H54 (cell line): ENCODE measurements at places on chromosomes 3 and 15.

- DNase-seq, result no peak
These were observed 4.6 kb downstream of the SNAP23 start for GRCh38 chr15:42499858-42500609.

- peak; percentile 53 for DNase-seq
These were observed 82.6 kb upstream of the GCNT3 start for GRCh38 chr15:59528961-59529402.

GRCh38 chr15:31470756-31471155 lies 144.1 kb downstream of the KLF13 start:
- DNase-seq, result no peak

DNA sequence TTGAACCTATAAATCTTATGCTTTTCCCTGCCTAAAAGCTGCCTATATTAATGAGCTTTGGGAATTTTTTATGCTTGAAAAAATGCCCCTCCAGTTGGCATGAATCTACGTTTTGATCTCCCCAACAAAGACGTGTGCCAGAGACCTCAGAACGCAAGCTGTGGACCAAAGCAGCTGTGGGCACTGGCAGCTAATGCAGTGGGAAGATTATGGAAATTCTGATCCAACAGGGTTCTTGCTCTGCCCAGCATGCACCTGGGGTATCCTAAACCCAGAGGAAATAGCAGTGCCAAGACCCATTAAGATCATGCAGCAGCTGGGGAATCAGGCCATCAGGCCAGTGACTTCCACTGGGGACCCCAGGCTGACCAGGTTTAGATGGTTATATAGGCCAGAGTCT lies 423.0 kb downstream of the ZBBX start:
- DNase-seq, result no peak

- DNase-seq, result no peak
These were observed 81.8 kb upstream of the UBE2E1 start for GRCh38 chr3:23723930-23724329.

- no peak for DNase-seq
These were observed 406.2 kb downstream of the ROBO2 start for GRCh38 chr3:77446084-77446483.

GRCh38 chr15:86041399-86041798 lies 38.3 kb upstream of the AGBL1 start:
- no peak for DNase-seq

- DNase-seq, result no peak
These were observed 33.9 kb downstream of the ZBBX start for GRCh38 chr3:167346171-167346570.

- no peak for DNase-seq
These were observed 37.7 kb downstream of the MCCC1 start for GRCh38 chr3:183061391-183062172.

DNA sequence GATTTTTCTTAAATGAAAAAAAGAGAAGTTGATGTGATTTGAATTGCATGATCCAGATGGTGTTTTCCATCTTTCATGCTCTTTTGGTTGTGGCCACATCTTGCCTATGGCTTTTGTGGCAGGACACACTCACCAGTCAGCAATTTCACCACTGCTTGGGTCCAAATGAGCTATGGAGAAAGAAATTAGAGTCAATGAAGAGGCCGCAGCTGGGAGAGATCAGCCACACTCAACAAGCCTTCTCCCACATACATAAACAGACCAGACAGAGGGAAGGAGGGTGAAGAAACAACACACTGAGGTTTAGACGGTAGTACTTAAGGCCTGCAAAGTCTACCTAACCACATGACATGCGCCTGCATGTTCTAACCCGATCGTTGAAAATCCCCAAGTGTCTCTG lies 110.7 kb upstream of the CDIN1 start:
- DNase-seq, result peak; percentile 5

- DNase-seq, result no peak
These were observed 2.0 kb upstream of the ST8SIA2 start for GRCh38 chr15:92391640-92392039.

GRCh38 chr15:74958908-74959585 lies 2.5 kb upstream of the RPP25 start:
- no peak for DNase-seq

- DNase-seq, result no peak
These were observed 520.1 kb downstream of the ROBO1 start for GRCh38 chr3:79247725-79248043.

GRCh38 chr15:27826902-27827714 lies 272.0 kb downstream of the OCA2 start:
- DNase-seq, result no peak

DNA sequence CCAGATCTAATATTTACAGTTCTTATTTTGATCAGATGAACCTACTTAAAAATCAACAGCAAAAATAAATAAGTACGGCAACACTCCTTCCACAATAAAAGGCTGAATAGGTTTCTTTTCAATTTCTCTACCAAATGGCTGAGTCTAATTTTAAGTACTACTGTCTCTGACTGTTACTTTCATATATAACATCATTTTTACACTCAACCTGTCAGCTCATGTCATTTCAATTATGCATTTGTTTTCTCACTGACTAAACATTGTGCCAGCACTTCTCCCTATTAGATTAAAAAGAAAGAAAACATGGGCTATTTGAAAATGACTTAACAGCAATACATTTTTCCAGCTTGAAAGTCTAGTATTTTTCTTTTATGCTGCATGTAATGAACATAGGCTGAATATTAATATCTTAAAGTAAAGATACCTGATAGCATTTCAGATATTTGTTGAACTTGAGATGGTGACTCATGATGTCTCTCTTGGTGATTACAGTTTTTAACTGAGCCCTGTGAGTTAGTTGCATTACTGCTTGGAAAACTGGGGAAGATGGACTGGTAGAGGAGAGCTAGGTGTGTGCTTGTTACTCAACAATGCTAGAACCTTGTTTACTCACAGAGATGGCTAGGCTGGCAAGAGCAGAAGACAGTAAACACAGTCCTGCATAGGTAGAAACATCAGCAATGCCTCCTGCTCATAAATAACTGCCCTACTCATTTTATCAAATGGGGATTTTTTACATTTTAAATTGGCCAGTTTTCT lies 73.9 kb downstream of the PEX5L start:
- DNase-seq, result no peak

GRCh38 chr3:11494131-11494916 lies 149.4 kb downstream of the VGLL4 start:
- DNase-seq, result no peak

DNA sequence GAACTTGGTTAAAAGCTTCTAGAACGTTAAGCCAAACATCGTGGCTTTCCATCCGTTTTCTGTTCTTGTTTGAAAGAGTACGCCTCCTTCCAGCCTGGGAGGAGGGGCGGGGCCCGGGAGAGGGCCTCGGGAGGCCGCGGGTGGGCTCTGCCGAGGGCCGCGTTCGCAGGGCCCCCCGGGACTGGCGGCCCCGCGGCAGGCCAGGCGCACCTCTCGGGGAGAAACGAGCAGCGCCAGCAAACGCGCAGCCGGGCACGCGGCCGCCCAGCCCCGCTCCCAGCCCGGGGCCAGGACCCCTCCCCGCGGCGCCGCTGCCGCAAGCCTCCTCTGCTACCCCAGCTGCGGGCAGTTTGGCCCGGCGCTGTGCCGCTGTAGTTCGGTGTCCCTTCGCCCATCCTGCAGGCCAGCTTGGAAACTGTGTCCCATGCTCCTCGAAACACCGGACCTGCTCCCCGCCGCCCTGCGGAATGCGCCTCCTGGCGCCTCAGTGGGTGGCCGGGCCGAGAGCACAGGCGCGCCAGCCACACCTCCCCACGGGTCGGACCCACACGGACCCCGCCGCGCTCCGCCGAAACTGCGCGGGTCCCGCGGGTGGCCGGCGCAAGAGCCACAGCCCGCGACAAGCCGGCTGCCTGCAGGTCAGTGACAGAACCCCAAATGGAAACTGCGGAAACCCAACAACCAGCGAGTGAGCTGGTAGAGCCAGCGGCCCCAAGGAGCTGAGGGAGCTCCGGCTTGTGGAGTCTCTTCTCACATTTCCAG lies 2.3 kb downstream of the OCA2 start:
- DNase-seq, result no peak

DNA sequence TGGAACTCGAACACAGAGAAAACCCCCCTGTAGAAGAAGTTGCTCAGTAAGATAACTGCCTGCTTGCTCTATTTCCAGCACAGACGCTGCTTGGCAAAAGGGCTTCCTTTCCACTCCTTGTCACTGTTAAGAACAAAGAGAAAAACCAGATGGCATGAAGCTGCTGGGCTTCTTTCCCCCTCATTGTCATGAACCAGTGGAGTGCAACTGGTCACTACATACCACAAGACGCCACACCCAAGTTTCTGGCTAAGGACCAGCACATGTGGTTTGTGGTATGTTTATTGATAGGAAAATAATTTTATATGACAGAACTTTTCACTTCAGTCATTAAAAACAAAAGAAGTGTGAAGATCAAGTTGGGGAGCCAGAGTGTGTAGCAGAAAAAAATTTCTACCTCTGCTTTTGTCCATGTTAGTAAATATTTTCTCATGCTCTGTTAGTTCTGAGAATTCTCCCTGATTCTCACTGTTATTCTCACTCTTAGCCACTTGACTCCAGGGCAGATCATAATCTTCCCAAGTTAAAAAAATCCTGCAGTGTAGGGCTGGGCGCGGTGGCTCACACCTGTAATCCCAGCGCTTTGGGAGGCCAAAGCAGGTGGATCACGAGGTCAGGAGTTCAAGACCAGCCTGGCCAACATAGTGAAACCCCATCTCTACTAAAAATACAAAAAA lies 37.9 kb downstream of the CLK3 start:
- DNase-seq, result peak; percentile 21

DNA sequence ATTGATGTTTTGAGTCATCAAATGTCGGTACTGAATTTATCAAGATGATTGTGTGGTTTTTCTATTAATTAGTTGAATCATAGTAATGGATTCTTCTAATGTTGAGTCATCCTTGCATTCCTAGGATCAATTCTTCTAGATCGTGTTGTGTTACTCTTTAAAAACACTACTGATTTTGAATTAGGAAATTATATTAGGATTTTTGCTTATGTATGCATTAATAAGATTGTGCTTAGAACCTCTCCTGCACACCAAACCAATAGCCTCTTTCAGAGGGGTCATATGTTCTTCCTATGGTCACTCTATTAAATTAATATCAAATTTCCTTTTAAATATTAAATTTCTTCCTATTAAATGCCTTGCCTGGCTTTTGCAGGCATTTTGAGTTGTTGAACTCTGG lies 151.7 kb upstream of the TOPAZ1 start:
- DNase-seq, result no peak

DNA sequence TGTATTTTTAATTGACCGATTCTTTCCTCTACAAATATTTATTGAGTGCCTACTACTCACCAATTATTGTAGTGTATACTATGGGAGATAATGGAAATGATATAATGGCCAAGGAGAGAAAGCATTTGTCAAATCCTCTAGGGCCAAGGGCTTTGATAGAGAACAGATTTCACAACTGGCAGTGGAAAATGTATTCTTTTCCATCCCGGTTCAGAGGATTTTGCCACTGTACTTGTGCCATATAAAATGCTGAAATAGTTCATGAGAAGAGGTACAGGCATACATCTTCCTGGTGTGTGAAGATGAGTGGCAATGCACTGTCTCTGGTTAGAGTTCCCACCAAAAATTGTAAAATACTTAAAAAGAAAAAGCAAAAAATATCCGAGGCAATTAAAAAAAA lies 451.6 kb upstream of the TPRG1 start:
- DNase-seq, result no peak

- DNase-seq, result no peak
These were observed 9.7 kb downstream of the WDR5B start for GRCh38 chr3:122406198-122406597.

DNA sequence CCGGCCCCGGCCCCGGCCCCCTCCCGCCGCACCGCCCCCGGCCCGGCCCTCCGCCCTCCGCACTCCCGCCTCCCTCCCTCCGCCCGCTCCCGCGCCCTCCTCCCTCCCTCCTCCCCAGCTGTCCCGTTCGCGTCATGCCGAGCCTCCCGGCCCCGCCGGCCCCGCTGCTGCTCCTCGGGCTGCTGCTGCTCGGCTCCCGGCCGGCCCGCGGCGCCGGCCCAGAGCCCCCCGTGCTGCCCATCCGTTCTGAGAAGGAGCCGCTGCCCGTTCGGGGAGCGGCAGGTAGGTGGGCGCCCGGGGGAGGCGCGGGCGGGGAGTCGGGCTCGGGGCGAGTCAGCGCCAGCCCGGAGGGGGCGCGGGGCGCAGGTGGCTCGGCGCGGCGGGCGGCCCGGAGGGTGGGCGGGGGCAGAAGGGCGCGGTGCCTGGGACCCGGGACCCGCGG lies 352 bp downstream of the CHRD start:
- DNase-seq, result peak; percentile 92

DNA sequence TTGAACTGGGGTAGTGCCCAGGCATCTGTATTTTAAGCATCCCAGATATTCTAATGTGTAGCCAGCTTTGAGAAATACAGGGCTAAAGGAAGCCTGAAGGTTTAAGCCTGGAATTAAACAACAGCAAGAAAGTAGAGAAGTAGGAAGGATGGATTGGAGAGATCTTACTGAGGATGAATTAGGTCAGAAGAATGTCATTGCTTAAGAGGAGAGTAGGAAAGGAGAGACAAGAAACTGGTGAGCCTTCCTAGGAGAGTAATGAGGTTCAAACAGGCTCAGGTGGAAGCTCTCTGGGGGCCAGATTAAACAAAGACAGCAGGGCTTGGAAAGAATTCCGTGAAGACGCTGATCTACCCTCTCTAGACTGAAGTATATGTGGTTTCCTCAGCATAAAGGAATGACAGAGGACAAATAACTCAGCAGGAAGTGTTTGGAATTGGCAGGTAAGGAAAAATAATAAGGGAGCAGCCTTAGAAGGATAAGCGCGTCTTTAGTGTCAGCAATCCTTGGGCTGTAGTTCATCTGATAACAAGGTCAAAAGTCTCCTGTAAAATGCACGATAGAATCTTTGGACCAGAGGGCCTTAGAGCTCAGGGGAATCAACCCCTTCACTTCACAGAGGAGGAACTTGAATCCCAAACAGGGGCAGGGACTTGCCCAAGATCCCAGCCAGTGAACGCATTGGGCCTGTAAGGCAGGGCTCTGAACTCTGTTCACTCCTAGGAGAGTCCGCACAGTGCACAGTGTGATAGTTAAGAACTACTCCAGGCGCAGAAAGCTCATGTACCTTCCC lies 90.9 kb downstream of the TP63 start:
- no peak for DNase-seq

GRCh38 chr3:130414457-130414856 lies 69.0 kb downstream of the COL6A5 start:
- DNase-seq, result no peak
